ENCODE measurements at places on chromosomes 7 and 10.

DNA sequence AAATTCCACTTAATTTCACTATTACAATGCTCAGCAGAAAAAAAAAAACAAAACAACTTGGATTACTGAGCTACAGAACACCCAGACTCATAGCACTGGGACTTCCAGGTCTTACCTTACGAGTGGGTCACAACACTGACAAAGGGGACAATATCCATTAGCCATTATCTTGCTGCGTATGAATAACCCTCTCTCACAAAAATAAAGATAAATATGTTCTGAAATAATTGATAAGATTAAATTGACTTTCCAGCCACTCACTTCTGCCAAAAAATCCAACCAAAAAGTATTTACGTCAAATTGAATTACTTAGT is 128.7 kb downstream of the PKD1L1 start:
- no peak for DNase-seq

GRCh38 chr7:117871401-117871777 is 1.9 kb downstream of the CTTNBP2 start:
- no peak for DNase-seq

GRCh38 chr7:131443496-131443895 is 112.9 kb downstream of the PODXL start:
- no peak for DNase-seq

- DNase-seq, result no peak
These were observed 499.0 kb upstream of the KLF6 start for GRCh38 chr10:4283846-4284610.

DNA sequence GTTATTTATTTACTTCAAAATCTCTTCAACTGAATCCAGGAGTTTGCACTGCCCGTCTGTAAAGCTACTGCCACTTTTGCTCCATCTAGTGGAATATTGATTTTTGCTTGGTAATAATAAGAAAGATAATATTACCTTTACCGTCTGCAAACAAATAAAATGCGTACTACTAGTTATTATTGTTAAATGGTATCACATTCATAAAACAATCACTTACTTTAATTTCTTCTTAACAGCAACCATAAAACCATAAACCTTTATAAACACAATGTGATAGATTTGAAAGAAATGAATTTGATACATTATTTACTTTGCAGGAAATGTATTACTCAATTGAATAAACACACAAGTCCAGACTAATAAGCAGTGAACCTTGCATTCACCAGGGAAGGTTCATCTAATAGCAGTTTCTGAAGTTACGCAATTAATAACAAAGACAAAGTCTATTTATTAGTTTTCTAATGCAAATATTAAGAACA is 6.4 kb downstream of the AGMO start:
- DNase-seq, result no peak

GRCh38 chr7:102413091-102413490 is 16.9 kb downstream of the PRKRIP1 start:
- DNase-seq, result no peak

- no peak for DNase-seq
These were observed 108.0 kb upstream of the YAE1 start for GRCh38 chr7:39458061-39458745.

GRCh38 chr10:18681971-18682411 is 22.8 kb downstream of the ARL5B start:
- no peak for DNase-seq

GRCh38 chr7:30270921-30271320 is 13.5 kb upstream of the ZNRF2 start:
- no peak for DNase-seq

DNA sequence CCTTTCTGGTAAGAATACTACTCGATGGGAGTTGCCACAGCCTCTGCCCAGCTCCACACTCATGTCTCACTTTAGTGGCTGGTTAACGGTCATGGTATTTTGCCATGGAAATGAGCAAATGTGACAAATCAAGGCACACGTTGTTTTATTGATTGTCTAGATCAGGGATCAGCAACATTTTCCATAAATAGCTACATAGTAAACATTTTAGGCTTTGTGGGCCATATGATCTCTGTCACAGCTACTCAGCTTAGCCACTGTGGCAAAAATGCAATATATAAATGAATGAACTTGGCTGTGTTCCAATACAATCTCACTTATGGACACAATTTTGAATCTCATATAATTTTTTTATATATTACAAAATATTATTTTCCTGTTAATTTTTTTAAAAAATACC is 76.9 kb downstream of the COBL start:
- no peak for DNase-seq

- no peak for DNase-seq
These were observed 31.3 kb upstream of the ZNRF2 start for GRCh38 chr7:30252885-30253795.

DNA sequence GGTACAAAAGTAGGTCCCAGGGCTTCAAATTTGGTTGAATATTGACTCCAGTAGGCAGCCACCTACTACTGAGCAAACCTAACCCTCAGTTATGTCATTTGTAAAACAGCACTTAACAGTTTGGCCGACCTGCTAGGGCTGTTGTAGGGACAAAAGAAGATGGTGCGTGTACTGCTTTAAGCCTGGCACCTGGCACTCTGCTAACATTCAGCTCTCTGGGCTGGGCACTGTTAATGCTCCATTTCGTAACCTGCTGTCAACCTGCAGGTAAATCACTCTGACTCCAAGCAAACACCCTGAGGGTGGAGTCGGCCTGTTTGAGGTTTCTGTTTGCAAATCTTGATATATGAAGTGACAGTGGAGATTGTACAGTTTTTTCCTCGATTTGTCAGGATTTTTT is 7.2 kb downstream of the ZKSCAN1 start:
- no peak for DNase-seq

DNA sequence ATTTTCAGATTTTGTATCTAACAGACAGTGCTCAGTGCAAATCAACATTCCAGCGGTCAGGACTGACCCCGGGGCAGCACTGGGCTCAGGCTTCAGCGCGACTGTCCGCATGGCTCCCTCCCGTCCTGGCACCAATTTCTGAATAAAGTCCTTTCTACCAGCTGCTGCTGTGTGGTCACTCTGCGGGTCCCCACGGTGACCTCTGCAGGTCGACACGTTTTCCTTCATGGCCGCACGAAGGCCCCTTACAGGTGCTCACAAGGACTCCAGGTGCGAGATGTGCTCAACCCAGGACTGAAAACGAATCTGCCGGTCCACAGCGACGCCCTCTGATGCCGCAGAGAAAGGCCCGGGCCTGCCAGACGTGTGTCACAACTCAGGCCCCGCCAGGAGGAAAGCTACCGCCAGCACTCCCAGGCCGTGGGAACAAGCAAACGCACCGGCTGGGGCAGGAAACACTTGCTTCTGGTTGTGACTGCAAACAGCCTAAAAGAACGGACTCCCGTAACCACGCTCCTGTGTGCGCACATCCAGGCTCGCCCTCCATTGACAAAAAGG is 3.7 kb upstream of the UTF1 start:
- no peak for DNase-seq

DNA sequence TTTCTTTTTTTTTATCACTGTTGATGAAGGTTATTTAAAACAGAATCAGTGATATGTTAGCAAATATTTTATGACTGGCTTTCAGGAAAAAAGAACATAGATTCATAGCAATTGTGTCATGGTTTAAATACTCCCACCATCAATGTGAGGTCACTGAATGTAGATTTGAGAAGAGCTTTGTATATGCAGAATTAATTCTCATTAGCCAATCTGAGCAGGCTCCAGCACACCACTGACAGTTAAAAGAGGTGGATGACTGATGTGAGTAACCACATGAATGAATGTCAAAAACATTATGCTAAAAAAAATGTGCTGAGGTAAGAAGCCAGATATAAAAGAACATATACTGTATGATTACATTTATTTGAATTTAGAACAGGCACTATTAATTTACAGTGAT is 174.8 kb upstream of the KAT6B start:
- DNase-seq, result no peak

- DNase-seq, result no peak
These were observed 76.2 kb downstream of the PLCE1 start for GRCh38 chr10:94069884-94070283.

- DNase-seq, result no peak
These were observed 48.6 kb upstream of the DLG5 start for GRCh38 chr10:77975086-77975666.

DNA sequence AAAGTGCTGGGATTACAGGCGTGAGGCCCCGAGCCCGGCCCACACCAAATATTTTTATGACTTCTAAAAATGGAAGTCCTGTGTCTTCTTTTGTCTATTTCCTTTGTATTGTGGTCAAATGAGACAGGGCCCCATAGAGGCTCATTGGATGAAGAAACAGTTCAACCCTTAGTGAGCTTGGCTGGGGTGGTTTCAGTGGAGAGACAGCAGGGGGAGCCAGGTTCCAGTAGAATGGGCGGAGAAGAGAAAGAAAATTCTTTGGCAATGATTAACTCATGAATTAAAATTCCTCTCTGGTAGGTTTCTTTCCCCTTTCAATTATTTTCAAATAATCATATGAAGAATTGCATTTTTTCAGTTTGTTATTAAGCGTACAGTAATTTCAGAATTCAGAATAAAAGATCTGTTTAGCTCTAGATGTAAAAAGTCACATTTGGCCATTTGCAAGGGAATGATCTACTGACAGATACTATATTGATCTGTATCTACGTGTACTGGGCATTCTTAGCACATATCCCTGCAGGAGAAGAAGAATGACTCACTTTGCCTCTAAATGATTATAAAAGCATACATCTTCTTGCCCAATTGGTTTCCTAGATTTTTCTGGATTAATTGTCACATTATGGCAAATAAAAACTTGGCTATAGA is 43.2 kb downstream of the PNLIPRP3 start:
- DNase-seq, result no peak

DNA sequence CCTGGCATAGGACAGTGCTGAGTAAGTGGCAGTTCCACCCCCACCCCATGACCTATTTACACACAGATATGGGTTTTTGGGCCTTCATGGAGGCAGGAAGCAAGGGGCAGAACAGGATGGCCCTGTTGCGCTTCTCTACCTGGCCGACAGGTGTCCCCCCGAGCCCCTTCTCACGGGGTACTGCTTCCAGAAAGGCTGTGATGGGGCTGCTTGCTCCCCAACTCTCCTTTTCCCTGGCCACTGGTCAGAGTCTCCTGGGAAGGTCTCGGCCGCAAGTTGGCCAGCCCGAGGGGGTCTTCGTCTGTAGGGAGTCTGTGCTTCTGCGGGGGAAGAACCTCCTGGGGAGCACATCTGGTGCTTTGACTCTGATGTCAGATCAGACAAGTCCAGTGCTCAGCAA is 139.8 kb upstream of the TNS3 start:
- DNase-seq, result no peak

DNA sequence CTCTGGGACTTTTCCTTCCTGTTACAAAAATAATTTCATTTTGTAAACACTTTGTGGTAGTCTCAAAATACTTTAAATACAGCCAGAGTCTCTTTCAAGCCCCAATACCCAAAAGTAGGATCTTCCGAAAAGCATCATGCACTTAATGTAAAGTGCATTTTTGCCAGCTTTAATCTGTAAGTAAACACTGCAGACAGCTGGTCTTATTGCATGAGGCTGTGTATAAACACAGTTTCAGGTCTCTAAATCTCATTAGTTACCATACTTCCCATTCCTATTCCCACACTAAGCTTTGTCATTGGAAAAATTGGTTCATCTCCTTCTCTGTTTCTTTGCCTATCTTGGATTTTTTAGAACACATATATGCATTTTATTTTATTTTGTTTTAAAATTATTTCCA is 87.6 kb upstream of the GNAI1 start:
- DNase-seq, result no peak

- DNase-seq, result no peak
These were observed 49.4 kb upstream of the OCM start for GRCh38 chr7:5831196-5831595.

DNA sequence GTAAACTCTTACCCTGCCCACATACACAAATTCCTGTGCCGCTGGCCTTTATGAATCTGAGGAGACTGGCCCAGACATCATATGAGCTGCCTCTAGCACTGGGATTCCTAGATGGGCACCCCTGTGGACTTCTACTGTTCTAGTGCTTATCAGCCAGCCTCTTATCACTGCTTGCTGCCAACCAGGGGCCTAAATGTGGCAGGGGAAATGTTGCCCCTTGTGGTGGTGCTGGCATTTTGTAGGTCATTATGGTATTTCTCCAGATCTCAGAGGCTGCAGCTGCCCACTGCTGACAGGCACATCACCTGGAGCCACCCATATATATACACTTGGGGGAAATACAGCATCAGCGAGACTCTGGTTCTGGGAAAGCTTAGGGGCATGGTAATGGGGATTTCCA is 5.4 kb downstream of the SFR1 start:
- no peak for DNase-seq

- no peak for DNase-seq
These were observed 157.1 kb downstream of the SH3PXD2A start for GRCh38 chr10:103698266-103698665.

GRCh38 chr10:10338339-10338738 is 679.3 kb upstream of the CELF2 start:
- no peak for DNase-seq

GRCh38 chr7:156919132-156919713 is 26.2 kb upstream of the LMBR1 start:
- DNase-seq, result no peak

DNA sequence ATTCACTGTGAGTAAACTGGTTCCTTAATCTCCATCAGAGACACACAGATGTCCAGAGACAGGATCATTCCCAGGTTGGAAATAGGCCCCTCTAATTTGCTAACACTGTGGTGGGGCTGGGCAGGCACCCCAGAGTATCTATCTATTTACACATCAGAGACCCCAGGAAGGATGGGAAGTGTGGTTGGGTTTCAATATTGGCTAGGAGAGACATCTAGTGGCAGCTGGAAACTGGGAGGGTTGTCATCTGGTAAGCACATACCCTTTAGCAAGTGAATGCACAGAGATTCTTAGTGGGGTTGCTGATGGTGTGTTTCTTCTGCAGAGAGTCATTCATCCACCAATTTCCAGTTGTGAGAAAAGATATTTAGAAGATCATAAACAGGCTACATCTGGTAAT is 36.0 kb upstream of the NRG3 start:
- DNase-seq, result no peak

DNA sequence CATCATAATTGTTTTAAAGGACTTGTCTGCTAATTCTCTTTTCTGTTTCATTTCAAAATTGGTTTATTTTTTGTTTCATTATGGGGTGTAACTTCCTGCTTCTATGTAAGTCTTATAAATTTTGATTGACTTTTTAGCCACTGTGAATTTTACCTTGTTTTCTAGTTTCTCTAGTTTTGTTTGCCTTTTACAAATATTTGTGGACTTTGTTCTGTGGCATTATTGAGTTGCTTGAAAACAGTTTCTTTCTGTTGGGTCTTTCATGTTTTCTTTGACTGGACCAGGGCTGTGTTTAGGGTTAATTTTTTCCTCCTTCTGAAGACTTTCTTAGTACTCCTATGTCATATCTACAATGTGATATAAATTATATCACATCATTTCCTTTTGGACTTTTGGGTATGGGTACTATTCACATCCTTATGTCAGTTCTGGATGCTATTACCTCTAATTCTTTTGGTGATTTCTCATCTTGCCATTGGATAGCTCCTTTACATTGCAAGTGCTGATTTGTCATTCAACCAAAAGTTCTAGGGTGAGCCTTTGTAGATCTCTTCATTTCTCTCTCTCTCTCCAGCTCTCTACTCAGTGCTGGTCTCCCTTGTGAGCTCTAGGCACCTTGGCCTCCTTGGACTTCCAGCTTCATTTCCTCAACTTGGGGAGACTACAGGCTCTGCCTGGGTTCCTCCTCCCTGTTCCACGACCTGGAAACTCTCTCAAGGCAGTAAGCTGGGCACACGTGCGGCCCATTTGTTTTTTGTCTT is 36.9 kb downstream of the MLLT10 start:
- no peak for DNase-seq

Measured in NCI-H510A (cell line).